ENCODE measurements at places on chromosomes 5 and 9. TPM values are rescaled to one million over a fixed set of nuclear protein-coding genes. Genes with fewer than 3 reads are reported as not detected.

DNA sequence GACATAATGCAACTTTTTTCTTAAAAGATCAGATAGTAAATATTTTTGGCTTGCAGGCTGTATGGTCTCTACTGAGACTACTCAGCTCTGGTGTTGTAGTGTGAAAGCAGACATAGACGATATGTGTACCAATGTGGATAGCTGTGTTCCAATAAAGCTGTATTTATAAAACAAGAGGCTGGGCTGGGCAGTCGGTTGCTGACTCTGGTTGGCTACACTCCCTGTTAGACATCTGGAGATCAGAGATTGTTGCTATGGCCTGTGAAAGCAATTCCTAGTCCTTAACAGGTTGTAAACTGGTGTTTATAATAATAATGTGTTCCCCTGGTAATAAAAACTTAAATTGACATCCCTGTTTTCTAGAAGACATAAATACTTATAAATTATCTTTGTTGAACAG lies 24.4 kb upstream of the SCAMP1 start:
- DNase-seq: no peak

- no peak for DNase-seq
Observed at GRCh38 chr9:27022920-27023319, 17.4 kb upstream of the LRRC19 start.

GRCh38 chr9:90966480-90967144 lies 165.0 kb downstream of the SYK start:
- no peak for DNase-seq

GRCh38 chr9:87722393-87723088 lies 3.4 kb upstream of the CTSL start:
- DNase-seq: no peak

The LRRC19 gene
- 0.06 TPM for polyA plus RNA-seq

The PCDHA5 gene
- not detected for polyA plus RNA-seq

GRCh38 chr9:134503301-134504105 lies 138.1 kb upstream of the COL5A1 start:
- no peak for DNase-seq

GRCh38 chr9:4059437-4059836 lies 240.4 kb downstream of the GLIS3 start:
- DNase-seq: no peak

GRCh38 chr9:124629600-124629999 lies 122.4 kb upstream of the NR5A1 start:
- DNase-seq: no peak

DNA sequence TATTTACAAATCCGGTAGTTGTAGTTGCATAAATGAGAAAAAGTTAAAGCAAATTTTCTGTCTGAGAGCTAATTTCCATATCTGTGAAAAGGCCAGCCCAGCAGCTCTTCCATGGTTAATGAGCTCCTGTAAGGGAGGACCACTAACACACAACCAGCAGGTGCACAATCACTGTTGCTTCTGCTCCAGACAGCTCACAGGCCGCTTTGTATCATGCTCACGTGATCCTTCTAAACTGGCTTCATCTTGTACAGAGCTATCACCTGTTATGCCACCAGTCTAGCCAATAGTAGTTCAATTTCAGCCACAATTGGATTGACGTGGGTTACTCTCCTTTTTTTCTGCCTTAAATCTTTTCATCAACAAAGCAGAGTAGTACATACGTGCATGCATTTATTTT lies 38.3 kb upstream of the FBXL17 start:
- no peak for DNase-seq

DNA sequence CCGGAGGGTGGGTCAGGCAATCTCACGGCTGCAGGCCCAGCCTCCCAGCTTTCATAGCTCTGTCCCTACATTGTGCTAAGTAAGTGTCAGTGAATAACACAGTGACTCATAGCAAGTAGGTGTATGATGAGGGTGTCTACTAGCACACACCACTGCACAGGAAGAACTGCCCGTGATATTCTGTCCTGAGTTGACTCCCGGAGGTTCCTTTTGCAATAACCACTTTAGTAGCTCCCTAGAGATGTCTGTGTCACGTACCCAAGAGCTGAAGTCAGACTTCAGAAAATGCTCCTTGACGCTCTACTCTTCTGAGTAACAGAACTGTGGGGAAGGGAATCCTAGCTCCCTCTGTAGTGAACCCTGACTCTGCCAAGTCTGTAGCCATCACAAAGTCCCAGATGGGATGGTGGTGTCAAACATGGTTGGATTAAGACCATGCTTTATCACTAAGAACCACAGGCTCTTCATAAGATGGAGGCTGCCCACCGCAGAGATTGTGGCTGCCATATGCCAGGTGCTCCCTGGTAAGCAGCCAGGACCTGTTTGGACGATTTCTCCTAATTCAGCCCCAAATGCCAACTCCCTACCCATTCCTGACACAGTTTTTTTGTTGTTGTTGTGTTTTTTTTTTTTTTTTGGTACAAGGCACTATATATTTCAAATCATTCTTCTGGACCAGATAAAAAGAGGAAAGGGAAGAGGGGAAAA lies 352.6 kb upstream of the PANK3 start:
- DNase-seq: no peak

- DNase-seq: no peak
Observed at GRCh38 chr9:93254806-93255493, 71.0 kb downstream of the WNK2 start.

The TLR4 gene
- 0.07 TPM for polyA plus RNA-seq

The ADAM19 gene
- polyA plus RNA-seq: not detected

- no peak for DNase-seq
Observed at GRCh38 chr5:95921501-95921900, 40.1 kb downstream of the ELL2 start.

- DNase-seq: no peak
Observed at GRCh38 chr9:81312346-81312745, 377.0 kb downstream of the TLE1 start.

The FOXD4L4 gene
- polyA plus RNA-seq: not detected

The ANKDD1B gene
- polyA plus RNA-seq: 0.39 TPM

GRCh38 chr9:92837191-92837590 lies 40.6 kb downstream of the ZNF484 start:
- DNase-seq: no peak

- DNase-seq: no peak
Observed at GRCh38 chr5:95962785-95963184, 1.1 kb upstream of the ELL2 start.
